ENCODE measurements at places on chromosomes 7 and 10.

- DNase-seq, result no peak
Measured at GRCh38 chr10:110915035-110915434, 3.9 kb downstream of the BBIP1 start.

GRCh38 chr7:29107056-29107455 lies 39.3 kb downstream of the CPVL start:
- no peak for DNase-seq

- no peak for DNase-seq
Measured at GRCh38 chr7:100887516-100888290, 1.8 kb downstream of the UFSP1 start.

- DNase-seq, result no peak
Measured at GRCh38 chr10:97939446-97939990, 89.9 kb downstream of the GOLGA7B start.

- DNase-seq, result no peak
Measured at GRCh38 chr7:41837916-41838315, 135.0 kb upstream of the INHBA start.

GRCh38 chr10:46231087-46231486 lies 55.7 kb upstream of the ANTXRL start:
- DNase-seq, result no peak
